Smooth muscle cell of the umbilical artery (primary cell): ENCODE measurements at places on chromosomes 13 and 19. TPM values are rescaled to one million over a fixed set of nuclear protein-coding genes. Genes with fewer than 3 reads are reported as not detected.

Gene CGB1
- total RNA-seq, result not detected in 2 replicates

Gene PEX11G
- 1.5 and 3.3 TPM in 2 replicates for total RNA-seq

Gene SBK3
- total RNA-seq, result not detected in 2 replicates

Gene MEGF8
- total RNA-seq, result 45.7 and 52.1 TPM in 2 replicates

Gene APLP1
- 15.4 and 15.7 TPM in 2 replicates for total RNA-seq

Gene ZNF527
- 4.2 and 4.8 TPM in 2 replicates for total RNA-seq

Gene LILRA1
- total RNA-seq, result not detected in 2 replicates

Gene ATP4B
- total RNA-seq, result not detected in 2 replicates

Gene SAFB2
- total RNA-seq, result 37.4 and 50.6 TPM in 2 replicates

Gene C19orf67
- not detected in 2 replicates for total RNA-seq

Gene NOTCH3
- total RNA-seq, result 31.2 and 57.9 TPM in 2 replicates

Gene PDX1
- total RNA-seq, result not detected in 2 replicates

Gene C5AR1
- total RNA-seq, result under 0.01 and 0.18 TPM in 2 replicates

Gene MAST1
- 0.28 TPM in 1 of 2 replicates, not detected in the other for total RNA-seq

Gene KLK4
- not detected in 2 replicates for total RNA-seq

Gene ZNF600
- 3.0 and 3.7 TPM in 2 replicates for total RNA-seq

Gene LRRC63
- total RNA-seq, result under 0.01 and 0.09 TPM in 2 replicates

Gene PGLYRP2
- total RNA-seq, result not detected in 2 replicates

Gene PEG3
- 0.65 and 0.89 TPM in 2 replicates for total RNA-seq

Gene IGFL2
- 0.05 and 0.59 TPM in 2 replicates for total RNA-seq

Gene VAV1
- not detected in 2 replicates for total RNA-seq

Gene ZNF835
- total RNA-seq, result 0.09 and 0.30 TPM in 2 replicates

Gene DCLK1
- total RNA-seq, result 4.5 and 7.4 TPM in 2 replicates

Gene EDDM13
- not detected in 2 replicates for total RNA-seq

Gene CEACAM20
- total RNA-seq, result not detected in 2 replicates

Gene SYT5
- not detected in 2 replicates for total RNA-seq

Gene DIRAS1
- total RNA-seq, result 0.59 and 1.0 TPM in 2 replicates

Gene HNRNPUL1
- 60.6 and 119 TPM in 2 replicates for total RNA-seq

Gene PRMT1
- total RNA-seq, result 303 and 388 TPM in 2 replicates

Gene NCAN
- total RNA-seq, result not detected in 2 replicates

Gene FGF21
- not detected in 2 replicates for total RNA-seq

Gene HSPB6
- total RNA-seq, result 77.2 and 141 TPM in 2 replicates

Gene PSMC4
- 128 and 165 TPM in 2 replicates for total RNA-seq

Gene NPAS1
- 0.09 and 0.30 TPM in 2 replicates for total RNA-seq

Gene IL11
- total RNA-seq, result 14.4 and 33.9 TPM in 2 replicates

Gene TTC9B
- not detected in 2 replicates for total RNA-seq

Gene DKKL1
- total RNA-seq, result 0.59 TPM in 1 of 2 replicates, not detected in the other

Gene ZNF253
- 3.2 and 3.3 TPM in 2 replicates for total RNA-seq

Gene ZNF738
- total RNA-seq, result 6.8 and 9.0 TPM in 2 replicates

Gene DZIP1
- total RNA-seq, result 45.7 and 62.4 TPM in 2 replicates

Gene ERICH4
- not detected in 2 replicates for total RNA-seq

Gene ZNF471
- 5.3 and 9.1 TPM in 2 replicates for total RNA-seq

Gene OR4F17
- not detected in 2 replicates for total RNA-seq

Gene MIA
- not detected in 2 replicates for total RNA-seq

Gene PRTN3
- total RNA-seq, result not detected in 2 replicates

Gene IL12RB1
- total RNA-seq, result under 0.01 and 0.09 TPM in 2 replicates

Gene ALOX5AP
- total RNA-seq, result 0.88 and 6.8 TPM in 2 replicates

Gene SPIB
- not detected in 2 replicates for total RNA-seq

Gene ACER1
- 0.09 TPM in 1 of 2 replicates, not detected in the other for total RNA-seq

Gene CYP2F1
- total RNA-seq, result not detected in 2 replicates
